ENCODE measurements at places on chromosomes 4 and X. TPM values are rescaled to one million over a fixed set of nuclear protein-coding genes. Genes with fewer than 3 reads are reported as not detected.

Gene PABPC5
- 0.36 TPM for total RNA-seq

Gene DMRTC1
- not detected for total RNA-seq

Gene TRIM75
- total RNA-seq = not detected

DNA sequence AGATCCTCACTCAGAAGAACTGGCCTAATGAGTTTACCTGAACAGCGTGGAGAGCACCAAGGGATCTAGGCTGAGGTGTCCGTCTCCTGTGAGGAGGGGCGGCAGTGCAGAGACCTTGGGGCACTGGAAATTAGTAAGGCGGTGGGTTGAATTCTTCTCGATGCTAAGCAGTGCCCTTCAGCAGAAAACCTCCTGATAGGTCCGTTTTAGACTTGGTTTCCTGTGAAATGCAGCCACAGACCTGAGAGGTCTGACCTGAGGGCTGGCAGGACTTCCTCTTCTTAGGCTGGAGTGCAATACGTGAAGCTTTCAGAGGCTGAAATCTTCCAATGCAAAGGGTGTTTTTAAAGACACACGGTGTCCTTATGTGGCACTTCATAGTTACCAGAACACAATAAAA, at the start of gene CLNK:
Gene CLNK, minus strand, starts transcription at position 138 of the 400 bp plus-strand sequence. CDS start 16,899 bp downstream, outside the sequence.
- no peak for DNase-seq

DNA sequence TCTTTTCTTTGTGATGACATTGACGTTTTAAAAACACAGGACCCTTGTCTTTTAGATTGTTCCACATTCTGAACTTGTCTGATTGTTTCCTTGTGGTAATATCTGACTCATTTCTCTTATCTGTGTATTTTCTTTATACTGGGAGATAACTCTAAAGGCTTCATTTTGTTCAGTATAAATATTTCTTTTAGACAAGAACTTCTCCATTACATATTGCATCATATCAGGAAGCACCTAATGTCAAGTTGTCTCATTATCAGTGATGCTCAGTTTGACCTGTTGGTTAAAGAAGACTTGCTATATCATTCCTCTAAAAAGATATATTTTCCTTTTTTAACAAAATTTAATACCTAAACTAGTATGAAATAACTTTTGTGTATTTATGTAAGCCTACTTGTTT, 152.3 kb upstream of the BMP3 start:
- no peak for DNase-seq

Gene SPATA4
- 0.38 TPM for total RNA-seq

- DNase-seq = no peak
Measured at GRCh38 chr4:67725981-67726380, 25.0 kb upstream of the UBA6 start.

- no peak for DNase-seq
Measured at GRCh38 chr4:176526704-176527103, 206.9 kb downstream of the SPCS3 start.

Gene SHROOM3
- total RNA-seq = 0.79 TPM

Data from psoas muscle (tissue), 8 donors.